ENCODE measurements at places on chromosomes 13 and 19.

DNA sequence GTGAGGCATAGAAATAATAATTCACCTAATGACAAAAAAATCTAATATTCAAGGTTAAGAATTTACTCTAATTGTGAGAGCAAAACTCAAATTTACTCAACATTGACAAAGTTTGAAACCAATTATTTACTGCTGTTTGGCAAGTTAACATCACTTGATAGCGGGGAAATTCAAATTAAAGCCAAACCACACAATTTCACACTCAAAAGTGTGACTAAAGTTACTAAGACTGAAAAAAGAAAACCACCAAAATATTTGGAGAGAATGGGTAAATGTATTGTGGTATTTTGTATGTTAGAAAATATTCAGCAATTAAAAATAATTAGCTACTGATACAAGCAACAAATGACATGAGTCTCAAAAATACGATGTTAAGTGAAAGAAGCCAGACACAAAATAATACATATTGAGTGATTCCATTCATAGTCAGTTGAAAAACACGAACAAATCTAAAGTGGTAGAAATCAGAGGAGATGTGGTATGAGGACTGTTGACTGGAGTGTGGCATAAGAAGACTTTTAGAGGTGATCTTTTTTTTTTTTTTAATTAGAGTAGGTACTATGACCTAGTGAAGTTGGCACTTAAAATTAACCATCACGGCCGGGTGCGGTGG is 541.4 kb upstream of the ATXN8OS start:
- no peak for DNase-seq

DNA sequence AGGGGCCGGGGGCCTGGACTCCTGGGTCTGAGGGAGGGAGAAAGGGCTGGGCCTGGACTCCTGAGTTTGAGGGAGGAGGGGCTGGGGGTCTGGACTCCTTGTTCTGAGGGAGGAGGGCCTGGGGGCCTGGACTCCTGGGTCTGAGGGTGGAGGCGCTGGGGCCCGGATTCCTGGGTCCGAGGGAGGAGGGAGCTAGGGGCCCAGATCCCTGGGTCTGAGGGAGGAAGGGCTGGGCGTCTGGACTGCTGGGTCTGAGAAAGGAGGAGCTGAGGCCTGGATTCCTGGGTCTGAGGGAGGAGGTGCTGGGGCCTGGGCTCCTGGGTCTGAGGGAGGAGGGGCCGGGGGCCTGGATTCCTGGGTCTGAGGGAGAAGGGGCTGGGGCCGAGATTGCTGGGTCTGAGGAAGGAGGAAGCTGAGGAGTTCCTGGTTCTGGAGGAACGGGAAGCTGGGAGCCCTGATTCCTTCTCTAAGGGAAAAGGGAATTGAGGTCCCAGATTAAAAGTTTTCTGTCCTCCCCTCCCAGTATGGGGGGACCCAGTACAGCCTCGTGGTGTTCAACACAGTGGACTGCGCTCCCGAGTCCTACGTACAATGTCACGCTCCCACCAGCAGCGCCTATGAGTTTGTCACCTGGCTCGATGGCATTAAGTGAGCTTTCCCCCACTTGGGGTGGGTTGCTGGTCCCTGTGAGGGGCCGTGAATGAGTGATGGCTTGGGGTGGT is 721 bp downstream of the MED25 start:
- DNase-seq: no peak

DNA sequence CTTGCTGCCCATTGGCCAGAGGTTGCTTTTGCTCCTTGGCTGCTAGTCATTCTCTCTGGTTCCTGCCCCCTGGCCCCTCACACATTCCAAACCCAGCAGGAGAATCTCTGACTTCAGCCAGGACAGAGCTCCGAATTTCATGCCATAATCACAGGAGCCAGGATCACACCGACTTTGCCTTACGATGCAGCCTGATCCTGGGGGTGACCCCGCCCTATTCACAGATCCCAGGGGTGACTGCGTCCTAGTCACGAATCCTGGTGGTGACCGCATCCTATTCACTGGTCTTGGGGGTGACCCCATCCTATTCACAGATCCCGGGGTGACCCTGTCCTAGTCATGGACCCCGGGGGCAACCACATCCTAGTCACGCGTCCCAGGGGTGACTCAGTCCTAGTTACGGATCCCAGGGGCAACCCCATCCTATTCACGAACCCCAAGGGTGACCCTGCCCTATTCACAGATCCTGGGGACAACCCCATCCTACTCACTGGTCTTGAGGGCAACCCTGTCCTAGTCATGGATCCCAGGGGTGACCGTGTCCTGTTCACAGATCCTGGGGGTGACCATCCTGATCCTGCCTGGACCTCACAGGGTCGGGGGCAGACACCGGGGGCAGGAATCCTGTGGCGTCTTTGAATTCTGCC is 7.4 kb upstream of the TEX29 start:
- no peak for DNase-seq

- no peak for DNase-seq
Observed at GRCh38 chr13:98677398-98677797, 75.1 kb downstream of the SLC15A1 start.

GRCh38 chr13:78657699-78658629 is 991 bp downstream of the OBI1 start:
- no peak for DNase-seq

- DNase-seq: no peak
Observed at GRCh38 chr19:6100284-6100915, 9.9 kb downstream of the RFX2 start.

- DNase-seq: no peak
Observed at GRCh38 chr13:43797159-43797558, 10.4 kb upstream of the ENOX1 start.

GRCh38 chr19:42021185-42021584 is 27.2 kb upstream of the ATP1A3 start:
- DNase-seq: no peak

DNA sequence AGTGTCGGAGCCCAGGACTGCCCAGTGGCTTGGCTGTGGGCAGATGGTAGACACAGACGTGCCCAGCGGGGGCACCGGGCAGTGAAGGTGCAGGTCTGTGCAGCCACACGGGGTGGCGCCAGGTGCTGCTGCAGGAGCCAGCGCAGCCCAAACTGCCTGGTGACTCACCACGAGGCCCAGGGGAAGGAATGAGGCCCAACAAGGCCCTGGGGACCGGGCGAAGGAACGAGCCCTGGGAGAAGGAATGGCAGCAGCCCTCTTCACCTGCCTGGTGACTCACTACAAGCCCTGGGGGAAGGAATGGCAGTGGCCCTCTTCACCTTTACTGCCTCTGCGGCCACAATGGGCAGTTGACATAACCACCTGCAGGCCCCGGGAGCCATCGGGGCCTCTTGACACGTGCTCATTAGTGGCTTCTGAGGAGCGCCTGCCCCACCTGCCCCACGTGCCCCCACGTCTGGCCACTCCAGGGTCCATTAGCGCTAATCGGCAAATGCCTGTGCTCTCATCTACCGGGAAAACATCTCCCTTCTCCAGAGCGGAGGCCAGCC is 9.3 kb downstream of the MED16 start:
- DNase-seq: no peak

- no peak for DNase-seq
Observed at GRCh38 chr13:97921176-97921816, 32.2 kb upstream of the IPO5 start.

- no peak for DNase-seq
Observed at GRCh38 chr13:71055644-71056043, 811.4 kb downstream of the DACH1 start.

DNA sequence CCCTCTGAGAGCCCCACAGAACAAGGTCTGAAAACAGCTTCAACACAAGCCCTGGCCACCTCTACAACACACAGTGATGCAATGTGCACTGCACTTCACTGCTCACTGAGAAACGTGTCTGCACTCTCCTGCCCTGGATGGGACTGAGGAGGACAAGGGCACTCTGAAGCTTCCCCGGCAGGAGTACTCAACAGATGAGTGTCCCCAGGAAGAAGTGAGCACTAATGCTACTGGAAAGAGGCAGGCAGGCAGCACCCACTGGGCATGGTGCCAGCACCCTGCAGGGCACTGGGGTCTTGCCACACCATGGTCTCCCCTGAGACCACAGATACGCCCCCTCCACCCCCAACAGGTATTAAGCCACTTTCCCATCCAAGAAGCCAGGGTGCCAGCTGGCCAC is 17.7 kb upstream of the SLC35E1 start:
- no peak for DNase-seq

DNA sequence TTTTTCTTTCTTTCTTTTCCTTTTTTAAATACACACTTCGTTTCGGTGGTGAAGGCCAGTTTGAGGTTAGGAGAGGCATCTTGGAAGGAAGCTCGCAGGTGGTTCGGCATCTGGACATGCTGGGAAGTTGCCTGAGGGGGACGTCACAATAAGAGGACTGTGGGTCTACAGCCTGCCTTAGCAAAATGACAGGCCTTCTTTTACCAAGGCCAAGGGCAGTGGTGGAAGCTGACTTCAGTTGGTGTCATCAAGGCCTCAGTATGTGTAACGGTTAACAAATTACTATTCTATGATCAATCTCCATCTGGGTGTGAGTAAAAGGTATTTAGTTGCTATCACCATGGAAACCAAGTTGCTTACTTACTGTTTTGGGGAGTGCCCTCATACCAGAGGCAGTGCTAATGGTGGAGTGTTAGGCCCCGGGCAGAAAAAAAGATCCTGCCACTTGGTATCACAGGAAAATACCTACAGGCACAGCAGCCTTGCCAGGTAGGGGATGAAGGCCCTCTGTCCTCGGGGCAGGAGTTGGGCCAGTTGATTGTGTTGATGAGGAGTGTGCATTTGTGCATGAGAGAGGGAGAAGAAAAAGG is 10.3 kb downstream of the ACTN4 start:
- DNase-seq: no peak

DNA sequence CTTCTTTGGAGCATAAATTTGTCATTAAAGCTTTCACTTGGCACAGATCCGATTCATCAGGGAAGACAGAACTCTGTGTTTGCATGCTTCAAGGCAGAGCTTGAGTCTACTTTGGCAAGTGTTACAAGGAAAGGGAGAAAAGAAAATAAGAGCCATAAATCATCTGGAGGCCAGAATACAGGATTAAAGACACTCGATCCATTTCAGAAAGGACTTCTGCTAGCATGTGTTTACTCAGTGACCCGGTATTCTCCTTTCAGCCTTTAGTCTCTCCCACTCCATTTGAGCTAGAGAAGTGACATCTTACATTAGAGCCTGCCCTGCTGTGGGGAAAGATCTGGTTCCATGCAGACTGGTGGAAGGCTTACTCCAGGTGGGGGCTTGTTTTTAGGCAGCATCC is 306.4 kb downstream of the KLF5 start:
- no peak for DNase-seq

DNA sequence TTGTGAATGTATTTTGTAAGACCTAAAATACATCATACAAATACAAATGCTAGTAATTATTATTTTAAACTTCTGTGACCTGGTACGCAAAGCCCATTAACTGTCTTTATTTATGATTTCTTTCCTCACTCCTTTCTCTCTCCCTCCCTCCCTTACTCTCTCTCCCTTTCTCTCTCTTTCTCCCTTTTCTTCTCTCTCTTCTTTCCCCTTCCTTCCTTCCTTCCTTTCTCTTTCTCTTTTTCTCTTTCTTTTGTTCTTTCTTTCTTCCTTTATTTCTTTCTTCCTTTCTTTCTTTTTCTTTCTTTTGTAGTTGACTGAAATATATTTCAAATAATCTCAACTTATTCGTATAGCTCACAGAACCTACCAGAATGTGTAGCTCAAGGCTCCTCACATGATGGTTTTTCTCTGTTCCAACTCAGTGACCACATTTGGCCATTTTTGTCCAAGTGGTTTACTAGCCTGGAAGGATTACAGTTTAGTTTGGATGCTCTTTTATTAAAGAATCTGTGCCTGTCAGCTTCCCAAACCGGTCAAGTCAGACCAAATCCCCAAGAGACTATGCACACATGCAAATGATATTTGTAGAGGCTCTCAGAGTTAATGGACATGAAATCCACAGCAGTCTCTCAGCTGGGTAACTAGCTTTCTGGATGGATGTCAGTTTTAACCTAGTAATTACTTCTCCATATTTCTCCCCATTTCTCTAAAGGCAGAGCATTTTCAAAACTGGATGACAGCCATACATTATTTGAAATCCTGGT is 71.7 kb downstream of the POSTN start:
- no peak for DNase-seq

GRCh38 chr19:18225702-18226468 is at the start of gene PDE4C:
TSS of gene PDE4C (minus strand) at chr19:18226438. CDS start at chr19:18226415, 23 bp downstream.
- DNase-seq: no peak

DNA sequence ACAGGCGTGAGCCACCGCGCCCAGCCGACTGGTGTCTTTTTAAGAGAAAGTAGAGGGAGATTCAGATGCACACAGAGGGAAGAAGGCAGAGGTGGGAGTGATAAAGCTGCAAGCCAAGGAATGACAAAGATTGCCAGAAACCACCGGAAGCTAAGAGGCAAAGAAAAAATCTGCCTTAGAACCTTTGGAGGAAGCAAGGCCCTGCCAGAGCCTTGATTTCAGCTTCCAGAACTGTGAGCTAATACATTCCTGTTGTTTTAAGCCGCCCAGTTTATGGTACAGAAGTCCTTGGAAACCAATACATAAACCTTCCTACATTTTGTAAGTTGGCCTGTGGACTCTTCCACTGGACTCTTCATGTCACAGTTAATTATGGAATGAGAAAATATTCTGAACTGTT is 71.7 kb upstream of the SOX21 start:
- DNase-seq: no peak

Data from C1 segment of cervical spinal cord (tissue), 14 donors.